ENCODE measurements at places on chromosomes 1 and 21.

GRCh38 chr21:28068455-28069358, 924.0 kb downstream of the LTN1 start:
- DNase-seq = no peak

GRCh38 chr1:217049081-217049480, 325.9 kb upstream of the ESRRG start:
- no peak for DNase-seq

- DNase-seq = no peak
These were observed 35.1 kb upstream of the LBR start for GRCh38 chr1:225462714-225463574.

DNA sequence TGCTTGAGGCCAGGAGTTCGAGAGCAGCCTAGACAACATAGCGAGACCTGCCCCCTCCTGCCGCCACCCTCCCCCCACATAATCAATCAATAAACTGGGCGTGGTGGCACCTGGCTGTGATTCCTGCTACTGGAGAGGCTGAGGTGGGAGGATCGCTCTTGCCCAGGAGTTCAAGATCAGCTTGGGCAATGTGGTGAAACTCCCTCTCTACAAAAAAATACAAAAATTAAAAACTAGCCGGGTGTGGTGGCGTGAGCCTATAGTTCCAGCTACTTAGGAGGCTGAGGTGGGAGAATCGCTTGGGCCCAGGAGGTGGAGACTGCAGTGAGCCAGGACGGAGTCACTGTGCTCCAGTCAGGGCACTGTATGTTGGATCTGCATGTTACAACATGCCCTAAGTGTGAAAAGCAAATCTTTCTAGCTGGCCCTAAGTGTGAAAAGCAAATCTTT, 7.0 kb upstream of the MDM4 start:
- DNase-seq = no peak

DNA sequence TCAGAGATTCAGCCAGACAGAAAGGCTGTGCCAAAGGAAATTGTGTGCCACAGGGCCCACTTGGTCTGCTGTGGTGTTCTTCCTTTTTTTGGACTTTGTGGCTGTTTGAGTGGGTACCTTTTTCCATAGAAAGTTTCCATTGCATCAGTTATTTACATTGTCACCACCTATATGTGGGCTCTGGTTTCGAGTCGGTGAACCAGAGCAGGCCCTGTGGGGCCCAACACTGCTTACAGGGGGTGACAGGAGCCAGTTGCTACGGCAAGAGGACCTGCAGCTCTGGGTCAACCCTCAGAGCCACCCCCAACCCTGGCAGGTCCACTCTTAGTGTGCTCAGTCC, 157.0 kb upstream of the EDN2 start:
- no peak for DNase-seq

GRCh38 chr1:204618148-204618760, 67.3 kb downstream of the LRRN2 start:
- no peak for DNase-seq

- DNase-seq = no peak
These were observed 97.0 kb downstream of the GIPC2 start for GRCh38 chr1:78142736-78143135.

- no peak for DNase-seq
These were observed 1.2 kb downstream of the ZC3H12A start for GRCh38 chr1:37475380-37476086.

- no peak for DNase-seq
These were observed 110.3 kb upstream of the PALMD start for GRCh38 chr1:99535470-99536164.

DNA sequence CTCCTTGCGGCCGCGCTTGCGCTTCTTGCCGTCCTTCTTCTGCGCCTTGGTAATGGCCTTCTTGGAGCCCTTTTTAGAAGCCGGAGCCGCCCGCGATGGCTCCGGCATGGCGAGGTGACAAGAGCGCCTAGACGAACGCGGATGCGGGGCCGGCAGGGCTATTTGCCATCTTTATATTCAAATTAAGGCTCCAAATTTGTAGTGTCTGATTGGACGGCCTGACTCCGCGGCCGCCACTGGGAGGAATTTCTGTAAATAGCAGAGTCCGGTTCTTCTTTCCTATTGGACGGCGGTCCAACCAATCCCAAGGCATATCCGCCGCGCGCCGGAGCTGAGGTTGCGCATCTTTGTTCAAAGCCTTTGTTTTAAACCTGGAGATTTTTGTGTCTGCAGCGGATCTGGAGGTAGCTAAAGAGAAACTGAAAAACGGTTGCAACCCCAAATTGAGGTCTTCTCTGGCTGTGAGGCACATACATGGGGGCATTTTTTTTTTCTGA, 22.6 kb upstream of the RNF187 start:
- DNase-seq = no peak

DNA sequence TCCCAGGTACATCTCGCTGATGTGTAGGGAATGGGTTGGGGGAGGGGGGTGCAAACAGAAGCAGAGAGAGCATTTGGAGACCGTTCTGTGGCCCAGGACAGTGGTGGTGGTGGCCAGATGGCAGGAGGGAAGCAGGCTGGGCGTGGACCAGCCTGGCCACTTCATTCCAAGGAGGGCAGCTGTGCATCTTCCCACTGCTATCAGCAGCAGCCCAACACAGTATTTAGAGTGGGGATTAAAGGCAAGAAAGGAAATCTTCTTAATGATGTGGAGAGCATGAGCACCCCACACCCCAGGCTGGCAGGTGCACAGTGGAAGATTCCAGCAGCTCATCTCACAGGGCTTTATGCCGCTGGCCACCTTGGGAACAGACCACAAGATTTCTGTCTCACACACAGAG, 198.7 kb downstream of the NPHP4 start:
- no peak for DNase-seq

- DNase-seq = no peak
These were observed 215.1 kb downstream of the PTPRU start for GRCh38 chr1:29451368-29451892.

DNA sequence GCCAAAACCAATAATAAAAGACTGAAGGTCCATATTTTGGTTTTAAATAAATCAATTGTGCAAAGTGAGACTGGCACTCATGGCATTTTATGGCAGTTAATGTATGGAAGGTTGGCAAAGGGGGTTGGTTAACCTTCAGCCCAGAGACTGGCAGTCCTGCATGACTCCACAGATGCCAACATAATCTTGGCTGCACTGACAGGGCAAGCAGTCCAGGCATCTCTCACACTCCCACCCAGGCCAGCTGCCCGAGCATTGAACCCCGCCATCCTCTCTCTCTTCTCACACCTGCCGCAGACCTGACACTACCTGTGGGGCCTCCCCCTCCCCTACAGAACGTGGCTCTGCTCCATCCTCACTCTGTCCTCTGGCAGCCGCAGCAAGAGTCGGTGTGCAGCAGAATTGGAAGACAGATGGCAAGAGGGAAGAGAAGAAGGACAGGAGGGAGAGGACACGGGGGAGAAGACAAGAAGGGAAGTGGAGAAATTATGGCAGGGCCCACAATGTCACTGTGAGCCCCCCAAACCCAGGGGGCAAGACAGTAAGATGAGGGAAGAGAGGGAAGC, 43.7 kb downstream of the ITPKB start:
- no peak for DNase-seq

DNA sequence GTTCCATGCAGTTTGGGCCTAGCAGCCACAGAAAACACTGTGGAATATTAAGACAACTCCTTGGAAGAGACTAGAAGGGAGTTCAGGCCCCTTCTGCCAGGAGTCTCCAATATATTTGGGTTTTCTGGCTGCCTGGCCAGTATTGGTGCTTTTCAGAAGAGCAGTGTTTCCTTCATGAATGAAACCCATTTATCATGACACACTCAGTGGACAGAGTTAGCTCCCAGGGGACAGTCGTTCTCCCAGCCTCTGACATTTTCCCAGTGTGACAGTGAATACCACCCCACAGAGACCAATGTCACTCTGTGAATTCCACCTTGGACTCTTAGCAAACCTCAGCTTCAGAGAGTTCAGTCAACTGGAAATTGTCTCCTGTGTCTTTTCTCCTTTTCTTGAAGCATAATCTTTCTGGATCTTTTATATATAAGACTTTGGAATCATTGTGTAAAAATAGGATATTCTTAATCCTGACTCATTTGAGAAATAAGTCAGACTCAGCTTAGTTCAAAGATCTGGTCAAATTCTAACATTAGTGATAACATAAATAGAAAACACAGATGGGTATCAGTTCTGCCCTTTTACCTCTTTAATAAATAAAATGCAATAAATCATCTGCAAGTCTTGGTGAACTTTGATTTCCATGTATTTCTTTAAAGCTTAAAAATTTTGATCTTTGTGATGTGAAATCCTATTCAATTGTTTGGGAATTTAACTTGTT, 40.4 kb downstream of the GNG12 start:
- no peak for DNase-seq

DNA sequence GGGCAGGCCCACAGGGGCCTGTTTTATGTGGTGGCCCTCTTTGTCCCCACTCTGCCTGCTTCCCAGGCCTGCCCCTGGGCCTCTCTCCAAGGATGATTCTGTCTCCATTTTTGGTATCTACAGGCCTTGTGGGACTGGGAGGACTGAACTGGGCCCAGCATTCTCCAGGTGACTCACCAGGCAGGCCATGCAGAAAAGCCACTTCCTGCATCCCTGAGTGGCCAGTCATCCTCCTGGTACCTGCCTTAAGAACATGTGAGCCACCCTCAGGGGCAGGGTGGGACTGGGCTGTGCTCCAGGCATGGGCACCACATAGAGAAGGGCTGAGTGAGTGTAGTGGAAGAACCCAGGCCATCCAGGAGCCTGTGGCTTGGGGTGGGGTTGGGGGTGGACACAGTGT, 20.0 kb upstream of the BCAR3 start:
- no peak for DNase-seq

GRCh38 chr1:107459204-107459904, 318.5 kb downstream of the NTNG1 start:
- no peak for DNase-seq

GRCh38 chr1:24506691-24507381, 4.2 kb downstream of the RCAN3 start:
- DNase-seq = no peak

- no peak for DNase-seq
These were observed 8.3 kb downstream of the CDKN2C start for GRCh38 chr1:50978144-50978851.

DNA sequence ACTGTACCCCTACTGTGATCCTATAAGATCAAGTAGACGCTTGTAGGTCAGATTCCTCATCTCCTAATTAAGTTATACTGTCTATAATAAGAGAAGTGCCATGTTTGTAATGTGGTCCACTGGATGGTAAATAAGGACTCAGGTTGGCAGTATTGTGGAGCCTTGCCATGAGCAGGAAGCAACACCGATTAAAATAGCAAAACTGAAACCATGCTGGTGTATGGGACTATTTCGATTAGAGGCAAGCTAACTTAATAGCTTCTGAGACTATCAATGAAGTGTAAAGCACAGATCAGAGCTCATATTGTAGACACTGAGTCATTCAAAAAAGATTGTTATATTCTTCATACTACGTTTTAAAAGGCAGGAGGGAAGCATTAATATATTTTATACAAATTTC, 348.8 kb downstream of the HHAT start:
- no peak for DNase-seq

DNA sequence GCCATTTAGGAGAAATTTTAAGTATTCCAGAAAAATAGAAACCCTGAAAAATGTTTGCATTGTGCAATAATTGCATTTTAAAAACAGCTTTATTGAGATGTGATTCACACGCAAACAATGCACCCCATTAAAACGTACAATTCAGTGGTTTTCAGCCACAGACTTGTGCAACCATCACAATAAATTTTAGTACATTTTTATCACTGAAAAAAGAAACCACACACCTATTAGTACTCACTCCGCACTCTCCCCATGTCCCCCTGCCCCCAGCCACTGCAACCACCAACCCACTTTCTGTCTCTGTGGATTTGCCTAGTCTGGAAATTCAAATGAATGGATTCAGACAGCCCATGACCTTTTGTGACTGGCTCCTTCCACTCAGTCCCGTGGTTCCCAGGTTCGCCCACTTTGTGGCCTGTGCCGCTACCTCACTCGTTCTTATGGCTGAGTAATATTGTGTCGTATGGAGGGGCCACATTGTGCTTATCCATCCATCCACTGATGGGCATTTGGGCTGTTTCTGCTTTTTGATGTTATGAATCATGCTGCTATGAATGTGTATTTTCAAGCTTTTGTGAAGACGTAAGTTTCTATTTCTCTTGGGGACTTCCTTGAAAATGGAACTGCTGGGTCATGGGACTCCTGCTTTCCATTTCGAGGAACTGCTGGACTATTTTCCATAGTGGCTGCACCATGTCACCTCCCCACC, 147.7 kb upstream of the ARHGEF16 start:
- DNase-seq = no peak

DNA sequence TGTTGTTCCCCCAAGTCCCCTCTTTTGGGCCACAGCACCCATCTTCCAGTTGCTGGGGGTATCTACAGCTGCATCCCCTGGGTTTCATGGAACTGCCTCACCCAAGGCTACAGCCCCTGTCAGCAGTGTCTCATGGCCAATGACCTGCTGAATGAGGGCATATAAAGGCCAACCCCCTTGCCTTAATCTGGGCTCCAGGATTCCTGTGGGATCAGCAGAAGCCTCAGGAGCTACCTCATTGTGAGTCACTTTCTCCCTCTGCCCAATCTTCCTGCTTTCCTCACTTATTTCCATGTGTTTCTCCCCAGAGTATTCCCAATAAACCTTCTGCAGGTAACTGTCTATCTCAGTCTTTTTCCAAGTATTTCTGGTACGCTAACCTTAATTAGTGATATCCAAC, 37.3 kb upstream of the SYT14 start:
- no peak for DNase-seq

DNA sequence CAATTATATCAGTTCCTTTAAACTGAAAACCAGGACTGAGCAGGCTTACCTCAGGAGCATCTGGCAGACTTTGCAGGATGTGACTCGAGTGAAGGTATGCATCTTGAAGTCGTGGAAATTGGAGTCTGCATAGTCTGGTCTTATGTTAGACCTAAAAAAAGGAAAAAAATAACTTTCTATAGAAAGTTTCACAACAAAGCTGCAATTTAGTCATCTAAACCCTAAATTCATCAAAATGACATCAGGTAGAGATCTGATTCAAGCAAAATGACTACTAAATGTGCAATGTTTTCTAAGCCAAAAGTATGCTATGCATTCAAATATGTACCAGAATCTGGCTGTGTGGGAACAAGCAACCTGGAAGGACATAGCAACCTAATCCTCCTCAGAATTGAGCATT, 260.1 kb downstream of the VAV3 start:
- DNase-seq = no peak

- no peak for DNase-seq
These were observed 3.9 kb downstream of the CHML start for GRCh38 chr1:241636291-241636690.

- no peak for DNase-seq
These were observed 12.5 kb downstream of the TCP10L start for GRCh38 chr21:32572574-32573420.

DNA sequence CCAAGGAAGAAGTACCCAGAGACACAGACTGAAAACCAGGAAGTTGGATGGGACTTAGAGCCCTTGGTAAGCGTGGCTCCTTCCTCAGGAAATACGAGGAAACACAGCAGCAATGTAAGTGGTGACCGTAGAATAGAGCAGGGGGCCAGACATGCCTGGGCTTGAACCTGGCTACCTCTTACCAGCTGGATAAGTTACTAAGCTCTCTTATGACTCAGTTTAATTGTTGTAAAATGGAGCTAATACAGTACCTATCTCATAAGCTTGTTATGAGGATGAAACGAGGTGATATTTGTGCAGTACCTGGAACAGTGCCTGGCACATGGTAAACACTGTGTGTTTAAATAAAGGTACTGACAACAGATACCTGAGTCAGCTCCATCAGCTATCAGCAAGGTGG, 19.2 kb downstream of the EBNA1BP2 start:
- no peak for DNase-seq
